ENCODE measurements at places on chromosomes 2 and 18.

DNA sequence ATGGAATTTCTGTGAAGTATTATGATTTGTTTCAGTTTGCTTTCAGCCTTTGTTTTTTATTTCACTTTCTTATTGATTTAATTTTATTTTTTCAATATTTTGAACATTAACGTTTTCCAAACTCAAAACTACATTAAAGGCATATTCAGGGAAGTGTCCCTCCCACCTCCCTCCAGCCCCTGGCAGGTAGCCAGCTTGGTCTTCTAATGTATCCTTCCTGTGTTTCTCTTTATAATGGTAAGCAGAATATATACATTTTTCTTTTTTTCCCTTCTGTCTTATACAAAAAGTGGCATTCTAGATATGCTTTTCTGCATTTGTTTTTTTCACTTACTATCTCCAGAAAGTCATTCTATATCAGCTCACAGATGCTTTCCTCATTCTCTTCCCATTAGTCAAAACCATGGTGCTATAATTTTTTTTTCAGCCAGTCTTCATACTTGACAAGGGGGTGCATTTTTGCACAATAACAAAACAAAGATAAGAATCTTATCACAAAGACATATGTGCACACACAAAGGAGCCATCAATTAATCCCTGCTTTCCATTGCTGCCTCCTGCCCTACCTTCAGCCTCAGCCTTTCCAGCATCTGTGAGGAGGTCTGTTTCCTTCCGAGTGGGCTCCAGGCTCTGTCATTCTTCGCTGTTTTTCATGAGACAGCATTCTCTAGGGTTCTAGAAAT, 33.7 kb upstream of the TMEM177 start:
- peak; percentile 64 for DNase-seq

DNA sequence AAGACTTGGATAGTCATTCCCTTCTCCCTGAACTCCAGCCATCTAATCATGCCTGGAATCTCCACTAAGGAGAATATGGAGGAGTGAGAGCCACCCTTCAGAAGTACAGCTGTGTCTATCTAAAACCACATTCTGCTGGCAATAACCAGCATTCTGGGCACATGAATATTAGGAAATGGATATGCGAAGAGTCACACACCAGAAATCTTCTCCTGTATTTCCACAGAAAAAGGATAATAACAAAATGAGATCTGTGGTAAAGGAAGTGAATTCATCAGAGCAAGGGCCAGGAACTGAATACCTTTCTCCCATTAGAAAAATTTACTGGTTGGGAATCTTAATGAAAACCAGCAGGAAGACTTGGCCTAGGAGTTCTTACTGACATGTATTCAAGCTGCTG, 218.8 kb downstream of the SCG2 start:
- no peak for DNase-seq

GRCh38 chr2:219987830-219988229, 360.4 kb downstream of the SLC4A3 start:
- DNase-seq, result peak; percentile 58

GRCh38 chr2:39778233-39778632, 825 bp downstream of the THUMPD2 start:
- no peak for DNase-seq

DNA sequence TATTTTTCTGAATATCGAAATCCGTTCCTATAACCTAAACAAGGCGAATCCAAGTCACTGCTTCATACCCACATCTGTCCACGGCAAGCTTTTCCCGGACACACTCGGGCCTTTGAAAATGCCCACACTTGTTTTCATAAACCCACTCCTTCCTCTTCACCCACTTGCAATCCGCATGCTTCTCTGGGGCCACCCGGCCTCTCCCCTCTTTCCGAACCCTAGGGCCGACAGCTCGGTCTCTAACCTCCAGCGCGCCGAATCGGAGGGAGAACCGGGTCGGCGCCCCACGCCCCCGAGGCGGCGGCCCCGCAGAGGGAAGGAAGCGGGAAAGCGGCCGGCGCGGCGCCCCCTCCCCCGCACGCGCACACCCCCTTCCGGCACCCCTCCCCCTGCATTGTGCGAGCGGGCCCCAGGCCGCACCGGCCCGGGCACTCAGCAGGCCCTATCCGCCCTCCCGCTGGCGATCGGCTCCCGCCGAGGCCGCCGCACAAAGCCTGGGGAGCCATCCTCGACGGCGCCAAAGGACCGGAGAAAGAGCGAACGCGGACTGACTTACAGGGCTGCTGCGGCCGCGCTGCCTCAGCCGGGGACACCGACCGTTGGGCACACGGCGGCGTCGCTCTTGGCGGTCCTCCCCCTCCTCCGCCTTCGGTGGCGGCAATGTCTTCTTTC, 467 bp downstream of the PUM2 start:
- peak; percentile 31 for DNase-seq

GRCh38 chr2:83900862-83901261, 558.2 kb downstream of the SUCLG1 start:
- DNase-seq, result no peak

- DNase-seq, result no peak
These were observed 171.9 kb downstream of the KLHL29 start for GRCh38 chr2:23556929-23557328.

DNA sequence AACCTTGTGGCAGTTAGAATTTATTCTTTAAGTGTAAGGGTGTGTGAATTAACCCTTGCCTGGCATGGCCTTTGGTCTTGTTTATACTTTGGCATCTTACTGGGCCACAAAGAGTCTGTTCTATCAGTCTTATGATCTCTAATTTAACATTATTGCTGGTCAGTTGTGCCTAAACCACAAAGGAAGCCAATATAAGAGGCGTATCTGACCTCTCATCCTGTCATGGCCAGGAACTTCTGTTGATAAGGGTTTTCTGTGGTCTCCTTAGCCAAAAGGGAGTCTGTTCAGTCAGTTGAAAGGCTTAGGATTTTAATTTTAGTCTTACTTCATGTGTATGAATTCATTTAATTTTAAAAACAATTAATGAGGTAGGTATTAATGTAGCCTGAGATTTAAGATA, 127.2 kb downstream of the LRRTM4 start:
- DNase-seq, result no peak

- no peak for DNase-seq
These were observed 188.7 kb downstream of the ANKRD44 start for GRCh38 chr2:197121756-197122385.

- DNase-seq, result no peak
These were observed 64.1 kb downstream of the TRAPPC12 start for GRCh38 chr2:3443506-3444084.

GRCh38 chr2:125092276-125093009, 1067.4 kb downstream of the CNTNAP5 start:
- DNase-seq, result no peak

DNA sequence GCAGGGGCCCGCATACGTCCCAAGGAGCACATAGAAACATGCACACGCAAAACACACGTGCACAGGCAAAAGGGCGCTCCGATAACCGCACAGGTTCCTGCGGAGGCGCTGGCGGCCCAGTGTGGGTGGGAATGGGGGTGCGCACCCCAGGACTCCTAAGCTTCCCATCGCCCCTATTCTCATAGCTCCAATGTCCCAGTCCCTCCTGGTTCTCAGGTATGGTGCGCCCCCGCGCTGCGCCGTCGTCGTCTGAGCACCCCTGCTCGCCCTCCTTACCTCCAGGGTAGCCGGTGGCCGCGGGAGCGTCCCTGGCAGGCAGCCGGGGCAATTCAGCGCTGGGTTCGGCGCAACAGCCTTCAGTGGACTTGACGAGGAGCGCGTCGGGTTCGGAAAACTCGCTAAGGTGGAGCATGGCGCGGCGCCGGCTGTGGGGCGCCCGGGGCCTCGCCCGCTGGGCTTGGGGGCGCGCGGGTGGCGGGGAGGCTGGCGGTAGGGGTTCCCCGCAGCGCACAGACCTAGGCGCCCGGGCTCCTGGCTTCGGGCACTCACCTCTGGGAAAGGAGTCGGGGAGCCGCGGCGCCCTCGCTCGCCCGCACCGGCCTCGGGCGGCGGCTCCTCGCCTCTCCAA, 328 bp downstream of the EGR4 start:
- no peak for DNase-seq

DNA sequence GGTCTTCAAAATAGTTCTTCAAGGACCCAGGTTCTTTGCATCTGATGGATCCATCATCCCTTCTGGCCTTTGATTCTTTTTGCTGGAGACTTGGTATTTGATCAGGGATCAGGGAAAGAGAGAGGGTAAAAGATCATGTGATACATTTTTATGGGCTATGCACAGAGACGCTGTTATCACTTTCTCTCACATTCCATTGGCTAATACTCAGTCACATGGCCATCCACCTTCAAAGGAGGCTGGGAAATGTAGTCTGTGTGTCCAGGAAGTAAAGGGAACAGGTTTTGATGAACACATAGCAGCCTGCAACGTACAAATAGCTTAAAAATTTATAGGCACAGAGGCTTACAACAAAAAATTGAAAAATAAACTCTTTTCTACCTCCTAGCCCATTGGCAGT, 629.6 kb upstream of the FANCL start:
- DNase-seq, result no peak

DNA sequence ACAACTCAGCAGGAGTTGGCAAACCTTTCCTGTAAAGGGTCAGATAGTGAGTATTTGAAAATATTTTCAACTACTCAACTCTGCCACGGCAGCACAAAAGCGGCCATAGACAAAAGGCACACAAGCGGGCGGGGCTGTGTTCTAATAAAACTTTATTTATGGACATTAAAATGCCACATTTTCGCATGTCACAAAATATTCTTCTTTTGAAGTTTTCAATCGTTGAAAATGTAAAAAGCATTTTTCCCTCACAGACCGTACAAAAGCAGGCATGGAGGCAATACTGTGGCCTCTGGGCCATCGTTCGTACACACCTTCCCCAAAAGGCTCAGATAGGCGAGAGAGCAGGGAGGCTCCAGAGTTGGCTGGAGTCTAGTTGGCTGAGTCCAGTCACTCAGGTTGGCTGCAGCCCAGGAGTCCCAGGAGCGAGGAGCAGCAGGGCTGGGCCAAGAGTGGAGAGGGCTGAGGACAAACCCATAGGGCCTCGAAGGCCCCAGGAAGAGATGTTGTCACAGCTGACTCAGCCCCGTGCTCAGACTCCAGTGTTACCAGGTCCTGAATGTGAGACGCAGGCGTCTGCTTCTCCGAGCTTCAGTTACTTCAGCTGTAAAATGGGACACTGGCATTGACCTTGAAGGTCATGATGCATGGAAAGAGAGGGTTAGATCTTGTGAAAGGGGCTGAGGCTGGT, 42.5 kb downstream of the SDC1 start:
- peak; percentile 69 for DNase-seq

- DNase-seq, result no peak
These were observed 345.2 kb upstream of the SLC8A1 start for GRCh38 chr2:40797120-40797519.

DNA sequence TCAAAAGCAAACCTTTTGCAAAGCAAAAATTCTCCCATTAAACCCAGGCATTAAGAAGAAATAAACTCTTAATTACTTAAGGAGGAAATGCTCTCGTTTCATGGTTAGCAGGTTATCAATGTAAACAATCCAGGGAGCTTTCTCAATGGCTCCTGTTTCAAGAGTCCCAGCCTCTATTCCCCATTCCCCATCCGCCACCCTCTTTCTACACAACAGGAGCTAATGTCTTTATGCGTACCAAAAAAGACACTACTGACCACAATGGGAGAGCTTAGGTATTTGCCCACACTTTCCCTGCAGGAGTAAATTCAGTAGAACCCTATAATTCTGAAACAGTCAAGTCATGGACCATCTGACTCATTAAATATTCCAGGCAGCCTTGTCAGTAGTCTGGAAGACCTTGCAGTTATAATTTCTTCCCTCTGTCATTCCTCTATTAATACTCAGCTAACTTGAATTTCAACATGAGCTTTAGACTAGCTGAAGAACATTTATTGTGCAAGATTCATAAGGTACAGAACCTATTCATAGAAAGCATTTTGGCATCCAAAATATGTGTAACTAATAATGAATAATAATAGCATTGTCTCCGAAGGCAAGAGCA, 48.6 kb downstream of the SLC8A1 start:
- DNase-seq, result no peak

DNA sequence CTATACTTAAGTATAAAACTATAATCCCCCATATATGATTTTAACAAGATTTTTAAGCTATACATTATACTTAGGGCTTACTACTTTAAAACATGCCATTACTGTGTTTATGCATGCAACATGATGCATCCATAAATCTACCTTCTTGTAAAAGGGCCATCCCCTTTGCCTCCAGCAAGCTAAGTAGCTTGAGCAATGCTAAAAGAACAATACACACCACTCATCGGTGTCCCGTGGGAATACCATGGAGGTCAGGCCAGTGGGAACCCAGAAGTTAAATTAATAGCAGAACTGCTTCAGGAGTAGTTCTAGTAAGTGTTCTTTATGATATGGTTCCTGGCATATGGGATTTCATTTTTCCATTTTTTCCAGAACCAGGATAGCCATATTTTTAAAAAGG, 37.8 kb downstream of the SH3RF3 start:
- peak; percentile 84 for DNase-seq

DNA sequence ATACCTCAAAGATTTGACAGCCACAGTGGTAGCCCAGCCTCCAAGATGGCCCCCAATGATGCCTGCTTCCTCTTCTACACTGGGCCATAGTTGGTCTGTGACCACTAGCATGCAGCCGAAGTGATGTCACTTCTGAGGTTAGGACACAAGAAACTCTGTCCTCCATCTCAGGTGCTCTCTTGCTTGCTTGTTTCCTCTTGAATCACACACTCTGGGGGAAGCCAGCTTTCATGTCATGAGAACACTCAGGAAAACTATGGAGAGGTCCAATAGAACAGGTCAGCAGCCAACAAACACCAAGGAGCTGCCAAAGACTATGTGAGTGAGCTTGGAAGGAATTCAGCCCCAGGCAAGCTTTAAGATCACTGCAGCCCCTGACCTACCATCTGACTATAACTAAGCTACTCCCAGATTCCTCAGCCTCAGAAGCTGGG, 3.3 kb upstream of the ADAM17 start:
- DNase-seq, result peak; percentile 85

DNA sequence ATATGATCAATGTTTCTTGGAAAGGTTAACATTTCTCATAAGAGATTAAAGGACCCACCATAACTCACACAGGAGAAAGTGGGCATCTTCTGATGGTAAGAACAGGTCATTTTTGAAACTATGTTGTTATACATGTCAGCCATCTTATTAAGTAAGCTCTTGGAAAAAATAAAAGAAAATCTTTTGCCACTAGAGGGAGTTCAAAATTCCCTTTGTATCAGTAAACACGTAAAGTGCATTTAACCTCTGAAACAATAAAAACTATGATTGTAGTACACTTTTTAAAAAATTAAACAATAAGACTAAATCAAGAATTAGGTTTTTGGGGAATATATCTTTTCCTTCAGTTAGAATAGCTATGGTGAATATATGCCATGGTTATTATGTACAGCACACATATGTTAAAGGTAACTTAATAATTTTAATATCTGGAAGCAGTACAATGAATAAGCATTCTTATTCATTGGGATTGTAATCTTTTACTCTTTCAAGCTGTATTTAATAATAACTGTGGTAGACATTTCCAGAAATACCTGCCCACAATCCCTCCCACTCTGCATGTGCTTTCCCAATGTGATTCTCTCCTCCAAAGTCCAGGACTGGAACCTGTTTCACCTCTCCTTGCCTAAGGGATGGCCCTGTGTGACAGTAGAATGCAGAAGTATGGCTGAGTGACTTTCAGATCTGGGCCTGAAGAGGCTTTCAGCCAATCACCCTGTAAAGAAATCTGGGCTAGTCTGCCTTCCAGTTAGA, 64.2 kb downstream of the RBMS1 start:
- peak; percentile 81 for DNase-seq

Measured in cardiac muscle cell (in vitro differentiated cells and primary cell).